ENCODE measurements at places on chromosomes 16 and 17. TPM values are rescaled to one million over a fixed set of nuclear protein-coding genes. Genes with fewer than 3 reads are reported as not detected.

- DNase-seq = no peak
Observed at GRCh38 chr16:75026892-75027391, 28.1 kb downstream of the ZNRF1 start.

DNA sequence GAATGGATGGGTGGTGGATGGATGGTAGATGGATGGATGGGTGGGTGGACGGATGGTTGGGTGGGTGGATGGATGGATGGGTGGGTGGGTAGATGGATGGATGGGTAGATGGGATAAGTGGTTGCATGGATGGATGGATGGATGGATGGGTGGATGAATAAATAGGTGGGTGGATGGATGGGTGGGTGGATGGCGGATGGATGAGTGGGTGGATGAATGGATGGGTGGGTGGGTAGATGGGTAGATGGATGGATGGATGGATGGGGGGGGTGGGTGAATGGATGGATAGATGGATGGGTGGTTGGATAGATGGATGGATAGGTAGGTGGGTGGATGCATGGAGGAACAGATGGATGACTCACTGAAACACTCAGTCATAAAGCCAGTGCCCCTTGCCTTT is 51.0 kb upstream of the FASN start:
- no peak for DNase-seq

- no peak for DNase-seq
Observed at GRCh38 chr16:82625066-82625968, 1.5 kb upstream of the CDH13 start.

- DNase-seq = no peak
Observed at GRCh38 chr17:79565606-79566250, 45.1 kb downstream of the RBFOX3 start.

- DNase-seq = no peak
Observed at GRCh38 chr17:42780851-42781638, 635 bp downstream of the WNK4 start.

DNA sequence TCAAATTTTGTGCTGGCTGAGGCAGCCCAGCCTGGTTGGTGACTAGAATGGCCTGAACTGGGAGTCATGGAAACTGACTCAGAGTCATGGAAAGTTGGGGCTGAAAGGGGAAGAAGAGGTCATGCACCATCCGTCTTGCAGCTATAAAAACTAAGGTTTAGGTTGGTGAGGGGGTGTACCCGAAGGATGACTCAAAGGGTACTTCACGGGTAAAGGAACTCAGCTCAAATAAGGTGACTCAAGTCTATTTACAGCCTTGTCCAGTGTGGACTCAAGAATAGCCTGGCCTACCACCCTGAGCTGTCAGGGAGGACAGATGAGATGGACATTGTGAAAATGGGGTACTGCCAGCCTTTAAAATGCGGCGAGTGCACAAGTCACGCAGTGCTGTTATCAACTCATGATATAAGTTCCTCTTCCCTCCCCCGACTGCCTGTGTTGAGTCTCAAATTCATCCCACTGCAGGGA is 18.6 kb downstream of the CD300LB start:
- no peak for DNase-seq

Gene CD300E
- not detected for polyA plus RNA-seq

GRCh38 chr17:7977805-7978204 is 24.6 kb upstream of the GUCY2D start:
- DNase-seq = no peak

GRCh38 chr16:10205688-10206087 is 23.5 kb upstream of the GRIN2A start:
- DNase-seq = no peak

Gene TAC4
- polyA plus RNA-seq = not detected

DNA sequence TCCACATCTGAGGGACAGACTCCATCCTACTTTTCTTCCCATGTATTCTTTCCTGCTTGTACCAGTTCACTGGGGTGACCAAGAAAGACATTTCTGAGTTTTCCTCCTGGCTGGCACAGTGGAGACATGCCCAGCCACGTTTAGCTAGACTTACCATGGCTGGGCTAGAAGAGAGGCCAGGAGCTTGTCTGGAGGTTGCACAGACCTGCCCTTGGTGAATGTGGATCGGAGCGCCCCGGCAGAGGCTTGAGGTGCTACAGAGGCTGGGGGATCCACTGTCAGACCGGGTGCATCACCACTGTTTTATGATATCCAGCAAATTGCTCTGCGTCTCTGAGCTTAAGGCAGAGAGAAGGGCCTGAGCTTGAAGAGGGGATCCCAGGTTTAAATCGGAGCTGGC is 3.5 kb downstream of the IL4R start:
- no peak for DNase-seq

- no peak for DNase-seq
Observed at GRCh38 chr16:87735270-87736007, 30.3 kb downstream of the KLHDC4 start.

Gene ELMO3
- polyA plus RNA-seq = 1.9 TPM

DNA sequence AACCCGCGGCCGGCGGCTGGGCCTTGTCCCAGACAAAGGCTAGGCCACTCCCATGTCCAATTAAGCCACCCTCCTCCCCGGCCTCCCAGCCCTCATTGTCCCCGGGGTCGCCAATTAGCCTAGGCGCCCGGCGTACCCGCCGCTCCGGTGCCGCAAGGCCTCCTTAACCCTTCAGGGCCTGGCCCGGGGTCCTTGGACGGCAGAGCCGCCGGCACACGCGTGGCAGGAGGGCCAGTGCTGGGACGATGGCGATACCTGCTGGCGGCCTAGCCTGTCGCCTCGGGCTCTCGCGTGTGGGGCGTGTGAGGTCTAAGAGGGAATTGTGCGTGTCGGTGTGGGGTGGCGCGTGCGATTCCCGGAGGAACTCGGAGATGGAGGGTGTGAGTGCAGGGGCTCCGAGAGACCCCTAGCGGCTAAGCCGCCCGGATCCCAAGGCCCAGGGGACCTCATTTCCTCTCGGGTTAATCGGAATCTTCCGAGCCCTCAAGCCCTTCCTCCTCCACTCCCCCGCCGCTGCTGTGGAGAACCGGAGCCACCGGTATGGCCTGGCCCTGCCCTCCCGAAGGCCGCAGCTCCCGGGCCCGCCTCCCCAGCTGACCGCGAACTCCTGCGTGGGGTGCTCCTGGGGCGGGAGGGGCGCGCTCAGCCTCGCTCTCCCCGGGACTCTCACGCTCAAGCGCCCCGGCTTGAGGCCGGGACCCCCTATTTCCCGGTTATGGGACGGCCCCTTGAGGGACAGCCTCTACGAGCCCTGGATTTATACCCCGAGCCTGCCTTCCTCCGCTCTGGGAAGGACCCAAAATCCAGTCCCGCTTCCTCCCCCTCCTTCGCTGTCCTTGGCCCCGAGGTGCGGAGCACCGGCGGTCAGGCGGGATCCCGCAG is 11.9 kb downstream of the TBX2 start:
- peak; percentile 74 for DNase-seq

DNA sequence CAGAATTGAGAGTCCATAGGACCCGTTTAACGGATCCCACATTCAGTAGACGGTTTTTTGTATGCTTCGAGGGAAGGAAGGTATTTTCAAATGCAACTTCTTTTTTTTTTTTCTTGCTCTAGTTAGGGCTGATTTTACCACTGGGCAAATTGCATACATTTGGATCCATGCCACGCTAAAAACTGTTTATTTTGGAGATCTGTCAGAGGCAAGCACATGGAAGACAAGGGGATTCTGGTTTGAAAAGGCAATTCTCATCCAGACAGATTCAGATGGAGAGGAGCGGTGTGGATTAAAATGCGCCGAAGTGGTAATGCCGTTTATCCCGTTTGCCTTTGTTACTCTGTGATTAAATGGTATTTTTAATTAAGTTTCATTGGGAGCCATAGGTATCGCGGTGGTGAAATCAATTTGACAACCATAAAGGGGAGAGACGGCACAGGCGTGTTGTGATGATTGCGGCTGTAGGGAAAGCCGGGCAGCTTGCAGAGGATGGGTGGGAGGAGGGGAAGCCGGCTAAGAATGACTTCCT is 170.4 kb downstream of the IRX3 start:
- DNase-seq = no peak

- no peak for DNase-seq
Observed at GRCh38 chr16:57331355-57331754, 27.2 kb upstream of the CCL22 start.

DNA sequence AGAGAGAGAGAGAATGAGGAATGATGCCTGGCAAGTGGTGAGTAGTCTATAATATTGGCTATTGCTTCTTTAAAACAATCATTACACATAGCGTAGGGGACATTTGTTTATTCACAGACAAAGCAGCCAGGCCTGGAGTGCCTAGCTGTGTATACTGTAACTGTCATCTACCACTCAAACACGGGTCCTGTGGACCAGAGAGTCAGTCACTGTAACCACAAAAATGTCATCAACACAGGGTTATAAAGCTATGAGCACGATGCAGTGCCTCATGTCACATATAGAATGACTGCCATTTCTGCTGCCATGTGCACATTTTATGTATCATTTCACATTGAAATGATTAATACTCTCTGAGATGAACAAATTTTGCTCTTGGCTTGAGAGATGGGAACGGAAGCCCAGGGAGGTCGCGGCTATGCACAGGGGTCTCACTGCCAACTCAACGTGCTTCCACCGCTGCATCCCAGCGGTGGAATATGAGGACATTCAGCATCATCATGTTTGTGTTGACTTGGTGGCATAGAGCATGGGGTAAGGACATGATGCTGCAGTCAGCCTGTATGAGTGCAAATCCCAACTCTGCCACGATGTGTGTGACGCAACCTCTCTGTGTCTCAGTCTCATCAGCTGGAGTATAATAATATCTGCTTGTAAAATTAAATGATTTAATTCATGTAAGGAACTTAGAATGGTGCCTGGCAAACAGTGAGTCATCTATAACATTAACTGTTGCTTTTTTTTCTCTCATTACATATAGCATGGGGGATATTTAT is 3.3 kb downstream of the MT1H start:
- peak; percentile 56 for DNase-seq

DNA sequence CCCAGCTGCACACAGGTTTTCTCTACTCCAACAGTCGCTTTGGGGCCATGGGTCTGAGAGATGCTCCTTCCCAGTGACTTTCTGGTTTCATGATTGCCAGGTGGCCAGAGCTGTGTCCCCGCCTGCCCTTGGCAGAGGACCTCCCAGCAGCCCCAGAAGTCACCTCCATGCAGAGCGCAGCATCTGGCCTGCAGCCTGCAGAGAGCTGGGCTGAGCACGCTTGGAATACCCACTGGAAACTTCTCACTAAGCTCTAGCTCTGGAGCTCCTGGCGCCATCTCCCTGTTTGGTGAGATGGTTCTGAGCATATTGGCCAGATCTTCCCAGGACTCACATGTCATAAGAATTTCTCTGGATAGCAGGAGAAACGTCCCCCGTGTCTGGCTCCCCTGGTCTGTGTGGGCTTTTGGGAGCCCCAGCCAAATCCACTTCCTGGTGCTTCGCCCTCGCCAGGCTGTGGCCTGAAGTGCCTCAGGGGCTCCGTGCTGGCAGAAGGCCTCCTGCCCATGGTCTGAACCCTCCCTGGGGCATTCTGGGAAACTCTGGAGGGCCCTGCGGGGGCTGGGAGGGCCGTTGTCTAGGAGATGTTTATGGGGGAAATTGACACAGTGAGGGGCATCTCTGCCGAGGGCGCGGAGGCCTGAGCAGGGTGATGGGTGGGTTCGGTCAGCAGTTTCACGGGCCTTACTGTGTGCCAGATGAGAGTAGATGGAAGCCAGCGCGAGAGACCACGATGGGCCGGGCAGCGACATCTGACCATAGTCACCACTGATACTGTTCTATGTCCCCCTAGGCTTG is 73.2 kb upstream of the CIBAR2 start:
- no peak for DNase-seq

- no peak for DNase-seq
Observed at GRCh38 chr17:80877729-80878303, 113.8 kb upstream of the CHMP6 start.

- DNase-seq = no peak
Observed at GRCh38 chr17:80950466-80951120, 41.0 kb upstream of the CHMP6 start.

- DNase-seq = peak; percentile 50
Observed at GRCh38 chr17:70006159-70006558, 68.9 kb upstream of the KCNJ16 start.

DNA sequence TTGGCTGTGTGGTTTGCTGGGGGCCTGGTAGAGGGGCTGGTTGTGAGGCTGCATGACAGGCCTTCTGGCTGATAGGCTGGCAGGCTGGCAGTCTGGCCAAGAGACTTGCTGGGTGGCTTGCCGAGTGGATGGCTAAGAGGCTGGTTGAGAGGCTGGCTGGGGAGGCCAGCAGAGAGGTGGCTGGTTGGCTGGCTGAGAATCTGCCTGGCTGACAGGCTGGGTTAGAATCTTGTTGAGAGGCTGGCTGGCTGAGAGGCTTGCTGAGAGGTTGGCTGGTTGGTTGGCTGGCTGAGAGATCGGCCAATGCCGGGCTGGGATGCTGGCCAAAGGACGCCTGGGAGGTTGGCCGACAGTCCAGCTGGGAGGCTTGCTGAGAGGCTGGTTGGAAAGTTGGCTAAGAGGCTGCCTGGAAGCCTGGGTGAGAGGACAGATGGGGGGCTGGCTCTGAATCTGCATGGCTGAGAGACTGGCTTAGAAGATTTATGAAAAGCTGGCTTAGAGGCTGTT is 35.9 kb upstream of the ACSM2B start:
- no peak for DNase-seq

DNA sequence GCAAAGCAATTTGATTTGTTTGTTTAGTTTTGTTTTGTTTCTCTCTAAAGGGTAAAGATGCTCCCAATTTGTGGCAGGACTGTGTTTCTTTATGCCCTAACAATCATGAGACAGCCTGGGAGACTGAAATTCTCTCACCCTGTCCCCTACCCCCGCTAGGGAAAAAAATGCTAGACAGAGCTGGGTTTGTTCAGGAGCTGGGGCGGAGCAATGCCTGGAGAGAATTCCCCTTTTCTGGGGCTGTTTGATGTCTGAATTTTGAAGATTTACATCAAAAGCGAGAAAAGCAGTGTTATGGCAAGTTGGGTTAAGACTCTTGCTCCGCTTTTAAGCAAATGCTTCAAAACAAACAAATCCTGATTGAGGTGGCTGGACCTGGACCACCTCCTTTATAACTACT is 8.4 kb downstream of the MAF start:
- no peak for DNase-seq

DNA sequence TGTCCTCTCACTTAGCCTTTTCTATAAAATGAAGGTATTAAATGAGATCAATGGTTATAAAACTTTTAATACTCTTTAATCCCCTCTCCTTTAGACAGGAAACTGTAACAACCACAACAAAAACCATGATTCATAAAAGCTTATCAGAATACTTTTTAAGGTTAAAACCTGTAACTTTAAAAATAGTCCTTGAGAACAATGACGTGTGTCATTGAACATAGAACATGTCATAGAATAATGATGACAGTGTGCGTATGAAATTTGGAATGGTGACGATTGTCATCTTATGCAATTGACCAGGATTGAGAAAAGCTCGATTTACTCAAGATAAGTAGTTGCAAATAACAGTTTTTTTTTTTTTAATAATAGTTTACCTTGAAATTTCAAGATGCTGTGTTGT is 94.1 kb downstream of the PLCG2 start:
- DNase-seq = no peak

- peak; percentile 51 for DNase-seq
Observed at GRCh38 chr17:66531851-66532295, 229.5 kb downstream of the PRKCA start.

Gene CTRB1
- not detected for polyA plus RNA-seq

Gene BRIP1
- polyA plus RNA-seq = 5.5 TPM

Data from IMR-90 (cell line).